ENCODE measurements at places on chromosomes 5 and 9.
A peak's percentile ranks its signal among the peaks of the same experiment; 100 is the strongest.

- no peak for DNase-seq
Measured at GRCh38 chr9:85142496-85142911, 473.0 kb downstream of the NTRK2 start.

DNA sequence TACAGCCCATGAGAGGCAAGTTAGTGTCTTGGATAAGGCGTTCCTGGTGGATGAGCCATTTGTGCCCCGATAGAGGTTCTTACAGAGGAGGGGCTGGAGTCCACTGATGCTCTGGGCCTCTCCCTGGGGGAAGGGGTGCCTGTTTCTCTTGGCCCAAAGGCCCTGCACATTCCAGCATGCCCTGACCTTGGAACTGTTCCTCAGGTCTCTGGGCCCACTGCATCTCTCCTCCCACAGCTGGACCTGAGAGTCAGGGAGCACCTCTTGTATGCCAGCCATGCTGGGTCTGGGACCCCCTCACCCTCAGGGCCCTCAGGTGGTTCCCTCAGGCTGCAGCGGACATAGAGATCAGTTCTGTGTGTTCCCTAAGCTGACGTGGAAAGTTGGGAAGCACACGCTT, 26.4 kb downstream of the DAPK1 start:
- DNase-seq = no peak

- no peak for DNase-seq
Measured at GRCh38 chr5:135034236-135034962, 371 bp upstream of the PITX1 start.

- no peak for DNase-seq
Measured at GRCh38 chr5:28077291-28078240, 1039.2 kb upstream of the CDH9 start.

DNA sequence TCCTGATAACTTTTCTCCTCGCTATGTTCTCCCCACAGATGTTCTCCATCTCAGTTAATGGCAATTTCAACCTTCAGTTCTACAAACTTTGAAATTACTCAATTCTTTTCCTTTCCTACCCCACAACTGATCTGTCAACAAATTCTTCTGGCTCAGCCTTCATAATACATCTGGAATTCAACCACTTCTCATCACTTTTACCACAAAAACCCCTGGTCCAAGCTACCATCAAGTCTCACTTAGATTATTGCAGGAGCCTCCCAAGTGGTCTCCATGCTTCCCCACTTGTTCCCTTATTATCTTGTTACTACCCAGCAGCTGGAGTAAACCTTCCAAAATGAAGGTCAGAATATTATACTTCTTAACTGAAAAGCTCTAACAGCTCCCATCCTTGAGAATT, 110.1 kb downstream of the FBN2 start:
- DNase-seq = no peak

GRCh38 chr9:83334320-83334719, 203.9 kb downstream of the FRMD3 start:
- peak; percentile 58 for DNase-seq

DNA sequence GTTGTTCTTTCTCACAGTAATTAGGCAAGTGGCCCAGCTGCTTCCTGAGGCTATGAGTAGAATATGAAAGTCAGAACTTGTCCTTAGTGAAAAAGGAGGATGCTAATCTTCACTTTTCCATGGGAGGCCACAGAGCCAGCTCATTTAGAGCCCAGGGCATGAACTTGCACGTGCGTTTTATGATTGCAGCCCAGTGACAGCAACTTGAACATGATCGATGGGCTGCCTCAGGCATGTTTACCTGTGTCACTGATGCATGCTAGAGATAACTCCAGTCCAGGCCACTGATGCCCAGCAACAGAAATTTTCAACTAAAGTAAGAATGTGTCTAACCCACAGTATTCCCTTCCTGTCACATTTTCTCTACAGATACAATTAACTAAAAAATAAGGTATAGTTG, 179.3 kb downstream of the CTNND2 start:
- no peak for DNase-seq

GRCh38 chr5:111227801-111228200, 3.6 kb downstream of the CAMK4 start:
- DNase-seq = no peak

- DNase-seq = no peak
Measured at GRCh38 chr5:83741571-83741970, 20.9 kb upstream of the HAPLN1 start.

DNA sequence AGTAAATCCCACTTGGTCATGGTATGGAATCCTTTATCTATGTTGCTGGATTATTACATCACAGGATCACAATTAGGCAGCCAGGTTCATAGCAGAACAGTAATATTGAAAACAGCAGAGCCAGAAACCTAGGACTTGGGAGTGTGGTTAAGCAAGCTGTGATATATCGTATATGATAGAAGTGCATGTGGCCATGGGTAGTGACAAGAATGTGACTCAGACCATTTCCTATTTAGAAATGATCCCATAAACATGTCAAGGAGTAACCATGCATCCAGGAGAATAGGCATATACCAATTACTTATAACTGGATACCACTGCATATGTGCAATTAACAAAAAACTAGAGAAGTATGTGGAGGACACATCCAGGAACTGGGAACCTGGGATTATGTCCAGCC, 31.2 kb downstream of the AMBP start:
- no peak for DNase-seq

GRCh38 chr5:7271435-7272084, 124.4 kb upstream of the ADCY2 start:
- DNase-seq = no peak

GRCh38 chr9:10045598-10045997, 567.2 kb downstream of the PTPRD start:
- no peak for DNase-seq

DNA sequence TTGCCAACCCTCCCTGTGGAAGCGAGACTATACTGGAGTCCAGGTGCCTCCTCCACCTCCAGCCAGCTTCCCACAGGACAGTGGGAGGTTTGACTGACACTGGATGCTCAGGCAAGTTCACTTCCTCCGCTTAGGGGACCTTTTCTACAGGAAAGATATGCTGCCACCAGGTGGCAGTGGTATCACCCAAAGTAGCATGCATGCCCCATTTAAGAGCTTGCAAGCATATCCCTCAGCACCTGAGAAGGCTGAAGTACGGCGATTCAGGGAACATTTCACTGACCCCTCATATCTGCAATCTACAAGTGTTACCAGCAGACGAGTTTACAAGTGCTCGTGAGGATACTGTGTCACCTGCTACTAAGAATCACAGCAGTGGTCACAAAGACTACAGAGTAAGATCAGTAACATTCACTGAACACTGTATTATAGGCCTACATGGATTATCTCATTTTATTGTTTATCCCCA, 75.5 kb downstream of the KLHL3 start:
- peak; percentile 69 for DNase-seq

GRCh38 chr5:79642210-79642609, 30.0 kb downstream of the TENT2 start:
- DNase-seq = no peak

GRCh38 chr5:38720554-38721361, 125.1 kb upstream of the OSMR start:
- no peak for DNase-seq

DNA sequence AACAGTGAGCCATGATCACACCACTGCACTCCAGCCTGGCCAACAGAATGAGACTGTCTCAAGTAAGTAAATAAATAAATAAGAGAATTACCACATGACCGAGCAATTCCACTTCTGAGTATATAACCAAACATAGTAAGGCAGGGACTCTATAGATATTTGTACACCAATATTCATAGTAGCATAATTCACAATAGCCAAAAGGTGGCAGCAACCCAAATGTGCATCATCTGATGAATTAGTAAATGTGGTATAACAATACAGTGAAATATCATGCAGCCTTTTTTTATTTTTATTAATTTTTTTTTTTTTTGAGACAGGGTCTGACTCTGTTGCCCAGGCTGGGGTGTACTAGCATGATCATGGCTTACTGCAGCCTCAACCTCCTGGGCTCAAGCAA, 33.1 kb downstream of the ALDH7A1 start:
- no peak for DNase-seq

- DNase-seq = no peak
Measured at GRCh38 chr9:85630676-85631075, 111.1 kb downstream of the AGTPBP1 start.

DNA sequence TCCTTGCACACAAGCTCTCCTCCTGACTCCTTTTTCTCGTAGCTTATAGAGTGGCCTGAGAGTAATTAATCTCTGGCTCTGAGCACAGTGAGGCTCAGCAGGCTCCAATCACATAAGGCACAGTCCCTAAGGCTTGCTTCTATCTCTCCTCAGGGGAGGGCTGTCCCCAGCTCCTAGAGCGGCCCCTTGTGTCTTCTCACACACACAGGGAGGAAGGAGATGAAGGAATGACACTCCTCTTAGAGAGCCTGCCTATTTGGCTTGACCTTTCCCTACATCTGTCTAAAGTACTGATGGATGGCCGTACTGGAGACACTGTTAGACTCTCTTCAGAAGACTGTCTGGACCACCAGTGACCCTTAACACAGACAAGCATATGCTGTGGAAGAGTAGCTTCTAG, 12.9 kb downstream of the TAS2R1 start:
- DNase-seq = no peak

GRCh38 chr5:23405316-23406068, 101.9 kb upstream of the PRDM9 start:
- DNase-seq = no peak
